NCI-H774 (cell line): ENCODE measurements at places on chromosomes 4 and X.

- no peak for DNase-seq
Measured at GRCh38 chrX:140249088-140249487, 255.8 kb downstream of the SOX3 start.

DNA sequence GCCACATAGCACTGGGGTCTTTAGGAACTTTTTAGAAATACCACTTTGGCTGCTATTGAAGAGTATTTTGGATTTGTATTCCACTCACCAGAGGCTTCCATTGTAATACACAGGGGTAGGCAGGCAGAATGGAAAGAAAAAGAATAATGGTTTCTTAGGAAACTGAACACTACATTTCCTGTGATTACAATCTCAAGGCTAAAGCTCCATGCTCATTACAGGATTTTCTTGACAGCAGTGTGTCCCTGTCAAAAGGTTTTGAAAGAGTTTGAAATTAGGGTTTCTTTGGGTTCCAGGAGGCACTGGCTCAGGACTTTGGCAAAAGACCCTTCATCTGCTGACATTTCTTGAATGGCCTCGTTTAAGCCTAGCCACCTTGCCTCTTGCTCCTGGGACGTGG, 74.8 kb upstream of the STIM2 start:
- DNase-seq, result no peak

DNA sequence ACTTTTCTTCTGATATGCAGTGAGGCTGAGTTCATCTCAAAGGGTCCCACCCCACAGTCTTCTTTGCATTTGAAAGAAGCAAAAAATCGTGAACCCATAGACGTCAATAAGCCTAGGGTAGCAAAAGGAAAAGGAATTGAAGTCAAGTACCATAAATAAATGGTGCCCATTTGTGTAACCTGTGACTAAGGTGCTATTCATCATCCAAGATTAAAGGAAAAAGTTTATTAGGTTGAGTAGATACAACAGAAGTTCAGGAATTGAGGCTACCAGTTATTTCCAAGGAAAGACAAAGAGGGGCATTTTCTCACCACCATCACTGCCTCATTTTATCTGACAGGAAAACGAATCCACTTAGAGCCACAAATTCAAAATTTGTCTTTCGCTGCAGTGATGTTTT, 18.8 kb upstream of the GRSF1 start:
- DNase-seq, result no peak

DNA sequence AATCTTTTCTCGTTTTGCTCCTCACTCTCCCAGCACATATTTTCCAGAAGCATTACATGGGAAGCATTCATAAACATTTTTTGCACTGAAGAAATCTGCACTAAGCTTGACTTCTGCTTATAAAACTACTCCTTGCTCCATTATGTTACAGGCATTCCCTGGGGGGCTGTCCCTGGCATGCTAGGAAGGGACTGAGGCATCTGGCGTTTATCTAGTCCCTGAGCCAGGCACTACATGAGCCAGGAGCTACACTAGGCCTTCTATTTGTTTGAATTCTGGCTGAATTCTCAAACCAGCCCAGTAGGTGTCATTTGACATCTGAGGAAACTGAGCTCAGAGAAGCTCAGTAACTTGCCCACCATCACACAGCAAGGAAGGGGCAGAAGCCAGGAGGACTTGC, 43.3 kb downstream of the NHSL2 start:
- DNase-seq, result no peak

DNA sequence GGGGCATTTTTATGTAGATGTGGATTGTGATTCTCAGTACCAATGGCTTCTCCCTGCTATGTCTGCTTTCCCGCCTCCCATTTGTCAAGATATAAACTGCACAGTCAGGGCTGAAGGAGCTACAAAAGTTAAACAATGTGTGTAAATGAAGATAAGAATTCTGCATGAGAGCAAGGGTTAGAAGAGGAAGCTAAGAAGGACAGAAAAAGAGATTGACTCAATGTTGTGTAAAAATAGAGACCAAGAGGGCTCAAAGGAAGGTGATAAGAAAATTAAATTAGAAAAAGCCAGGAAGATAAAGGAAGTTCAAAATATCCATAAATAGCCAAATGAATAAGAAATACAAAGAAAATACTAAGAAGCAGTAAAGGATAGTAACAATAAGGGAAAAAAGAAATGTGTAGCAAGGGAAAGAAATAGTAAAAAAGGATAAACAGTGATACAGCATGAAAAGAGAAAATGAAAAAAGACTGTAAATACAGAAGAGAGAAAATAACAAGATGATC, 82.5 kb downstream of the AMELX start:
- DNase-seq, result no peak

DNA sequence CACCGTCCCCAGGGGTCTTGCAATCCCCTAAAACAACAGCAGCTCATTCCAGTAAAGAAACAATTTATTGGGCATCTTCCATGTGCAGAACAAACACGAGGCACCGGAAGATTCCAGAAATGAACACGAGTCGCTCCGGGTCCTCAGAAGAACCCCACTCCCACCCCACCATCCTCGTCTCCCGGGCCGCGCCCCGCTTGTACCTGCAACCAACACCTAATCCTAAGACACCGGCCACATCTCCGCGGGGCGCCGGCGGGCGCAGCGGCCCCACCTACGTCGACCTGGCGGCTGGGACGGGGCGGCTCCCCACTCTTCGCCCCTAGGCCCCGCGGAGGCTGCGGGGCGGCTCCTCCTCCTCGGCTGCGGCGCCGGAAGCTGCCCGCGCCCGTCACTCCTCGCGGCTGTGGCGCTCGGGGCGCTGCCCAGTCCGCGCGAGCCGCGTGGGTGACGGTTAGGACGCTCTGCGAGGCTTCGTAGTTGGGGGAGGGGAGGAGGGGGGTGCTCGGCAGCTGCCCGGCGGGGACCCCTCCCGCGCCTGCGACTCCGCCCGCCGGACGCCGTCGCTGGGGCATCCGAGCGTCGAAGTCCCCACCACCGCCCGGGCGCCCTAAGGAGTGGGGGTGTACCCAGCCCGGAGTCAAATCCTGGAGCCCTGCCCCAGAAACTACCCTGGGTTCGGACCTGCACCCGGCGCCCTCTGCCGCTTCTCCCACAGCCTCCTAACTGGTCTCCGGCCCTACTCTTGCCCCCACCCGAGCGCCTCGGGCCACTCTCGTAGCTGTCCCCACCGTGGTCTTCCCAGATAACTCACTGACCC, at the start of gene CCDC158:
Gene CCDC158 (minus strand): TSS at position 380 of the 820 bp plus-strand sequence. CDS start 17,934 bp downstream, outside the sequence.
- DNase-seq, result no peak

DNA sequence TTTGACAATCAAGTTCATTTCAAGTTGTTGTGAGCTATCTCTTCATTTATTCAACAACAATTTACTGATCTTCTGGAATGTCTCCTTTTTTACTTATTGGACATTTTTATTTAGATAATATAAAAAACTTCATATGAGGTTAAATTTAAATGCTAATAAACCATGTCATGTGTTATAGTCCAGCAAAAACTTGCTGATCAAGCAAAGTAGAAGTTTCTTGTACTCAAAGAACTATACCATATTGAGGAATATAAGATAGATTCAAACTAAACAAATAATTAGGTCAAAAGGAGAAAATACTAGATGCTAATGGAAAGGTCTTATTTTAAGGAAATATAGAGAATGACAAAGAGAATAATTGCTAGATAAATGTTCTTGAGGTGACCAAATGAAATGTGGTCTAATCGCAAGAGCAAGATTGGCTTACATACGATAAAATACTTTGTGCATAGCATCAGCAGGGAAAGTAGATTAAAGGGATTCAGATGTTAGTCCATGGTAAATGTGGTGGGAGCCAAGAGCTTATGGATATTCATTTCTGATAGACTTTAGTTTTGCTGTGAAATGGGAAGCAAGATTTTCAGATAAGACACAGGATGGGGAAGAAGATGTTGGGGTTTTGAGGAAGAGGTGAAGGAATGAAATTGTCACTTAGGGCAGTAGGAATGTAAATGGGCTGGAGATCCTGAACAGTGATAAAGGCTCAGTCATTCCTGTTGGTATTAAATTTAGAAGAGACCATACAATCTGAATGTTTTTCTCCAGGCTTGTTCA, 229.5 kb downstream of the MAPK10 start:
- no peak for DNase-seq

DNA sequence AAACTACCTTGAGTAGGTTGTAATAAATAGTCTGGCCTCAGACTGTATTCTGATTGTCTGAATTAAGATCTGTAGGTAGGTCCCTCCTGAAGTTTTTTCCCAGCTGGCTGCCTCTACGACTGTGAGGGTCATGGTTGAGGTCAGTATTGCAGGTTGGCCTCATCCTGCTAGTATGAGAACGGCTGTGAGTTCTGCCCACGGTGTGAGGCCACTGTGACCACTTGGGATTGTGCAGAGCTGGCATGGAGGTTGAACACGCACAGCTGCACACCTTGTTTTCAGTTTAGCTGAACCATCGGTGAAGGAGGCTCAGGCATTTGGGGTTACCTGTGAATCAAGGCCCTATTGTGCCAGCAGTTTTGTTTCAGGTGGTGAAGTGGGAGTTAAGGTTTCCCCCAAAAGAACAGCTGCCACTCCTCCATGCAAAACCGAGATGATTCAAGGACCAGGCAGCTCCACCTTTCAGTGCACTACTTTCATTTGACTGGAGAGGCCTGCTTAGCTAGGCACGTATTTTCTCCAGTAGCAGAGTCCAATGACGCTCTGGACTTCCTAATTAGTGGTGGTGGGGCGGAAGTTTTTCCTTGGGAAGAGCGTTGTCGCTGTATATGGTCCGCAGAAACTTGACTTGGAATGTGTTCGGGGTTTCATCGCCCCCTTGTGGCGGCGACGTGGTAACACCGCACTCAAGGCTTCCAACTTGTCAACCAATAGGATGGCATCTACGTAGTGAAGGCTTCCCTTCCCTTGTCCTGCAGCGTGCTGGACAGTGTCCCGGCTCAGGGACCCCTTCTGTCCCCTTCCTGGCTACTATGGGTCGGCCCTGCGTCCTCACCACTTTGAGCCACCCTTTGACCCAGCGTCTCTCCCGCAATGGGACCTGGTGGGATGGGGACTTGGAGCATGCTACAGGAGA, 13.8 kb downstream of the CMC4 start:
- DNase-seq, result peak; percentile 52

DNA sequence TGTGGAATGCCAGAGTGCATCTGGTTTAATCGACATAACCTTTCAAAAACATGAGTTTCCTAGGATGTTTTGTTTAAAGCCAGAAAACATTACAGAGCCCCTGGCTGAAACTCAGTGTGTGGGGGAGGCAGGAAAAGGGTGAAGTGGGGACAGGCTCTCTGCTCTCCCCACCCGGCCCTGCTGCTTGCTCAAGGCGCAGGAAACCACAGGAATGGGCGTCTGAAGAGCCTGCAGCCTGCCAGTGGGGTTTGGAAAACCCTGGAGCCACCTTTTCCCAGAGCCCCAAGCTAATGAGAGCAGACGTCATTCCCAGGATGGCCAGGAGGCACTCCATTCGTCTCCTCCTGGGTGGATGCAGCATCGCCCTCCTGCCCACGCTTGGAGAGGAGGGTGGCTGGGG, 240.6 kb downstream of the AFAP1 start:
- no peak for DNase-seq

- no peak for DNase-seq
Measured at GRCh38 chrX:39175418-39176057, 374.3 kb downstream of the MID1IP1 start.

DNA sequence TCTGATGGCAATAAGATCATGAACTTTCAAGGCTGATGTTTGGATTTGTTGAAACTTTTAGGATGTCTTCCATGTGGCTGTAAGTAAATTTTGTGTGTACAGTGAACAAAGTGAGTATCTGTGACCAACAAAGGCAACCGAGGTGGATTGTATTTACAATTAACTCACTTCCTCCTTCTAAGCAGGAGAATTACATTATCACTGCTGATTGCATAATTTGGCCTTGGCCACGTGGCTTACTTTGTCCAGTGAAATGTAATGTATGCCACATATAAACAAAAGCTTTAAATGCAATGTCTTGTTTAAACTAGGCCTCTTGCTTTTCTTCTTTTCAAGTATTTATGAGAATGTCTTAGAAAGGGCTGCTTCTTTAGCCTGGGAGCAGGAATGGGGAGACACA, 66.3 kb upstream of the MAD2L1 start:
- DNase-seq, result no peak

DNA sequence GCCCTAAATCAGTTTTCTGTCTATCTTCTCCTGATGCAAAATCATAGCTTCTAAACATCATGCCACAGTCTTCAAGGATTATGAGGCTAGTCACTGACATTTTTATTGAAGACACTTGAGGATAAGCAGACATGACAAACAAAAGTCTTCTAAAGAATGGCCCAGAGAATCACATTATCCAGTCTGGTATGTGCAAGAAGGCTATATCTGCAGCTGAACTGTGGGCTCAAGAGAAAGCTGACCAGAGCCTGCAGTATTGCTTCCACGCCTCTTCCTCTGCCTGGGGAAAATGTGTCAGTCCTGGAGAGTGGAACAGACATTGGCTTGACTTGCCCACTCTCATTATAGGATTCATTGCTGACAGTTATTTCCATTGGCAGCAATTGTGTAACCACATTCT, 553.5 kb downstream of the SPOCK3 start:
- no peak for DNase-seq

DNA sequence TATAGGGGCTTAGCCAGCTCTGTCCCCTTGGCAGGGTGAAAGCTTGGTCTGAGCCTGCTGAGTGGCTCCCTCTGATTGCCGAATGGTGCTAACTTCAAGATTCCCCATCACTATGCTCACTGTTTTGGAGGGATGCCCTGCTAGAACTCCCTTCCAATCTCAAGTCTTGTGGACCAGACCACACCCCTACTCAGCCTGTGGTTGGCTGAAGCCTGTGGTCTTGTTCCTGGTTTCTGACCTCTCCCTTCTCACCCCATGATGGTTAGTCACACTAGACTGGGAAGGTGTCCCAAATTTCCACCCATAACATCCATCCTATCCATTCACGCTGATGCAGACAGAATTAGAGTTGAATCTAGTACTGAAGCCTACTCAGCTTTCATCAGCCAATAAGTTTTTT, 184.7 kb upstream of the NDP start:
- no peak for DNase-seq

- DNase-seq, result no peak
Measured at GRCh38 chr4:76381986-76382385, 39.0 kb downstream of the CCDC158 start.

- no peak for DNase-seq
Measured at GRCh38 chrX:151694661-151695582, at the start of gene PRRG3. TSS of gene PRRG3 (plus strand) at chrX:151695458. CDS start at chrX:151698815, 3,357 bp downstream.
